ENCODE measurements at places on chromosomes 5 and 9. TPM values are rescaled to one million over a fixed set of nuclear protein-coding genes. Genes with fewer than 3 reads are reported as not detected.

Gene CTXN3
- total RNA-seq: not detected

Gene CSF2
- 25.2 TPM for total RNA-seq

Gene GLT6D1
- not detected for total RNA-seq

Gene SNX18
- 12.8 TPM for total RNA-seq

Gene PCDHGA5
- total RNA-seq: not detected

Gene BTNL3
- not detected for total RNA-seq

Gene SHROOM1
- 2.9 TPM for total RNA-seq

Gene NR2F1-AS1
- total RNA-seq: not detected

Gene HTR4
- total RNA-seq: not detected

Gene RORB
- total RNA-seq: not detected

Gene FAM78A
- 0.32 TPM for total RNA-seq

Gene IL7R
- total RNA-seq: 6.7 TPM

Gene CLK4
- 9.5 TPM for total RNA-seq

Gene OTP
- total RNA-seq: not detected

Gene CSF1R
- not detected for total RNA-seq

Gene NSUN2
- 102 TPM for total RNA-seq

Gene IL13
- total RNA-seq: not detected

Gene LHX3
- not detected for total RNA-seq

Gene PCDHGA12
- total RNA-seq: 3.5 TPM

Gene TRPM6
- 0.28 TPM for total RNA-seq

Gene ST6GALNAC4
- total RNA-seq: 18.5 TPM

Gene SEMA6A
- total RNA-seq: 0.34 TPM

Gene C6
- not detected for total RNA-seq

Gene ZCCHC10
- total RNA-seq: 29.7 TPM

Gene SCGB3A2
- not detected for total RNA-seq

Gene ZBTB6
- total RNA-seq: 10.3 TPM

Gene STK32A
- not detected for total RNA-seq

Gene SARDH
- not detected for total RNA-seq

Gene FOXD4L3
- total RNA-seq: 0.04 TPM

Gene SOWAHA
- 0.03 TPM for total RNA-seq

Gene ADAMTS16
- not detected for total RNA-seq

Gene SVEP1
- not detected for total RNA-seq

All from foreskin keratinocyte (primary cell).